ENCODE measurements at places on chromosomes 2 and 18.

DNA sequence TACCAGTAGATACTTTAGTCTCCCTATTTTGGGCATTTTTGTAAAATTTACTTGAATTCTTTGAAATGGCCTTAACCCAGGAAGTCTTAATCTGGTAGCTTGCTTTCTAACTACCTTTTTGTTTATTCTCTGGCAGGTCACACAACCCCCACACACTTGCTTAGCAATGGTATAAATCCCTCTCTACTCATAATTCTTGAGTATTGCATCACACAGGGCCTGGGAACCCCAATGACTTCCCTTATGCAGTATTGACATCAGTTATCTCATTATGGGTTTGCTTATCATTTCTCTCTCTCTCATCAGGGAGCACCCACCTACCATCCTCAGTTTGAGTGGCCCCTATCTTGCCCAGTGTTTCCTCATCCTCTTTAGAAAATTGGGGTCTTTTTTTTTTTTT, 207.1 kb downstream of the KCNS3 start:
- no peaks in the 10 kb centered on the region for H3K36me3 ChIP-seq
- H3K4me3 ChIP-seq, result no peak overlapping the region
- no peak for DNase-seq
- H3K27ac ChIP-seq, result no peak overlapping the region
- H3K27me3 ChIP-seq, result no peaks in the 10 kb centered on the region

- H3K27ac ChIP-seq, result no peak overlapping the region
- no peak for DNase-seq
- H3K4me1 ChIP-seq, result no peaks in the 10 kb centered on the region
- no peak overlapping the region for H3K4me3 ChIP-seq
- no peaks in the 10 kb centered on the region for H3K27me3 ChIP-seq
- no peaks in the 10 kb centered on the region for H3K36me3 ChIP-seq
Observed at GRCh38 chr2:69509011-69509749, 71.9 kb upstream of the NFU1 start.

DNA sequence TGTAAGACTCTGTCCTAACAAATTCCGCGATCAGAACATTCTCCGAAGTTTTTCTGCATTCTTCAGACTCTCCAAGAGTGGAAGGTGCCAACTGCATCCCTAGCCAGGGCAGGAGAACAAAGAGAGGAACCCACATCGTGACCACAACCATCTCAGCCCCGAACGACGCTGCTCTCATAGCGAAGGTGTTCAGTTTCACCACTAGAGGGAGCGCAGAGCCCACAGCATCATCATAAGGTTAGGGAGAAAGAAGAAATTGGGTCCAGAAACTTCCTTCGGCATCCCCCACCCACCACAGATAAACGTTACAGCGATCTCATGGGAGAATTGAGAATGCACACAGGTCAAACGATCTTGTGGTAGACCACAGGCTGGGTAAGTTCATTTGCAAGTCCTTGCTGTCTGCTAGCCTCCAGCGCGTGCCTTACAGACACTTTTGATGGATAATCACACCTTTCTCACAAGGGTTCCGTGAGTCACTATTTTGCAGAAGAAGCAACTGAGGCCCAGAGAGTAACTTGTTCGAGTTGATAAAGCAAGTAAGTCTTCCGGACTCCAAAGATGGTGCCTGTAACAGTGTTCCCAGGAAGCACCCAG, 53.7 kb upstream of the ARL4C start:
- H3K36me3 ChIP-seq, result no peaks in the 10 kb centered on the region
- no peaks in the 10 kb centered on the region for H3K27me3 ChIP-seq
- H3K4me1 ChIP-seq, result peaks cover 9% of the 10 kb centered on the region
- H3K4me3 ChIP-seq, result no peak overlapping the region

DNA sequence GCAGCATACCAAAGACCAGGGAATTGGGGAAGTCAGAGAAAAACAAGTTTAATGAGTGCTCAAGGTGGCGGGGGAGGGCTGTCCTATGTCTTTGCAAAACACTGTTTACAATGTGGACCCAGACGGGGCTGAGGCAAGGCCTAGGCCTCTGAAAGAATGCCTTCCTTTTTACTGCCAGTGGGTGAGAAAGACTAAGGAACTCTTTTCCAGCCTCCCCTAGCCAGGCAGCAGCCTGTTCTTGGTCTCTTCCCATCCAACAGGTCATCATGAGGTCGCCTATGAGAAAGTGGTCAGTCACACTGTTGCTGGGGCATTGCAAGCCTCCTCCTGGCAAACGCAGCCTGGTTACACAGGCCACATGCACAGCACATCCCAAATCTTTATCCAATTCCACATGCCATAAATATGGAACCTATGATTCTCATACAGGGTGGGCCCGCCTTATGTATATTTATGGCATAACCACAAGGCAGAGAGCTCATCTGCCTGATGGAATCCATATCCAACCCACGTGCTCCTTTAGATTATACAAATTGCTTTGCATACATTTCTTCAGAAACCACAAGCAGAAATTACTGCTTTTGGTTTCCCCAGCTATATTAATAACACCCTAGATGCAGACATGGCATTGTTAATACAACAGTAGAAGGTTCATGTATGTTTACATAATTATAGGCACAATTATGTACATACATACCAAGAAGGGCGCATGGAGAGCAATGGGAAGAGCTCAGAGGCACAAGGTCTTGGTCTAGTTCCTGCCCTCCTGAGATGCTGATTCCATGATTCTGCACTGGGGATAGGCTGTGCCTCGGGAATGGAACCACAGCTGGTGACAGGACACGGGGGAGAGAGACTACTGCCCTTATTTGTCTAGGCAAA, 48.6 kb downstream of the NRP2 start:
- peak overlapping the region; percentile 23 for H3K27ac ChIP-seq
- H3K4me3 ChIP-seq, result no peak overlapping the region
- H3K4me1 ChIP-seq, result peaks cover 22% of the 10 kb centered on the region
- peaks cover 25% of the 10 kb centered on the region for H3K36me3 ChIP-seq
- H3K27me3 ChIP-seq, result no peaks in the 10 kb centered on the region

DNA sequence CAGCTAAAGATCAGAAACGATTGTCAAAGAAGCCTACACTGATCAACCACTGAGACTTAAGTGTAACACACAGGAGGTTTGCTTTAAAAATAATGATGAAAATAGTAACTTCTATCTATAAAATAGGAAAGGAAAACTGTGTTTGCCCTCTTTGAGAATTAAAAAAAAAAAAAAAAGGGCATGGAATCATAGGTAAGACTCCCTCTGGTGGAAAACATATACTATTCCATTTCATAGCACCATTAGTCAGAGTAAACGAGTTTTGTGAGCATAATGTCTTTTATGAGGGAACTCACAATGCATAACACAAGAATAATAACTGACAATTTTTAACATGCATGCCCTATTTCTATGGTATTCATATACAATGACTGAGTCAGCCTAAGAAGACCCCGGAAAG, 36.3 kb downstream of the SLC35F5 start:
- H3K4me1 ChIP-seq, result no peaks in the 10 kb centered on the region
- H3K27me3 ChIP-seq, result no peaks in the 10 kb centered on the region
- H3K27ac ChIP-seq, result no peak overlapping the region
- no peaks in the 10 kb centered on the region for H3K36me3 ChIP-seq
